ENCODE measurements at places on chromosomes 12 and 14. TPM values are rescaled to one million over a fixed set of nuclear protein-coding genes. Genes with fewer than 3 reads are reported as not detected.

The SLC7A8 gene
- 209 TPM for total RNA-seq

The MFAP5 gene
- total RNA-seq = 0.86 TPM

The COPZ1 gene
- 94.2 TPM for total RNA-seq

DNA sequence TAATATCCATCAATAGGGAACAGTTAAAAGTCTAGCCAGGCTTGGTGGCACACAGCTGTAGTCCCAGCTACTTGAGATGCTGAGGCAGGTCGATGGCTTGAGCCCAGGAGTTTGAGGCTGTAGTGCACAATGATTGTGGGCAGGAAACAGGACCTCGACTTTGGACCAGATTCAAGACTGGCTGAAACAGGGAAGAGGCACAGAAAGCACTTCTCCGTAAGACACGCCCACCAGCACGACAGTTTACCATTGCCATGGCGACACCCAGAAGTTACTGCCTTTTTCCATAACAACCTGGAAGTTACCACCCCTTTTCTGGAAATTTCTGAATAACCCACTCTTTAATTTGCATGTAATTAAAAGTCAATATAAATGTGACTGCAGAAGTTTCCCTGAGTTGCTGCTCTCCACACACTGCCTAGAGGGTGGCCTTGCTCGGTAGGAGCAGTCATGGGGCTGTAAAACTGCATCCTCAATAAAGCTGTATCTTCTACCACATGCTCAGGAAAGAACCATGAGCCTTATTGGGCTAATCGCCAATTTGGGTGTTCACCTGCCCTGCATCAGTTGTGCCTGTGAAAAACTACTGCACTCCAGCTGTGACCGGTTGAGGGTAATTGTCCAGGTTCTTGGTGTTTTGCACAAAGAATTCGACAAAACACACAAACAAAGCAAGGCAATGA is 4.6 kb upstream of the LRRC23 start:
- no peak overlapping the region for H3K4me3 ChIP-seq
- H3K36me3 ChIP-seq = no peaks in the 10 kb centered on the region
- peaks cover 5% of the 10 kb centered on the region for H3K4me1 ChIP-seq
- DNase-seq = no peak
- 0 out of 2 replicates have a peak overlapping the region, but pooled peaks have one; percentile 43 for H3K27ac ChIP-seq

- no peaks in the 10 kb centered on the region for H3K36me3 ChIP-seq
- peaks cover 8% of the 10 kb centered on the region for H3K4me1 ChIP-seq
- no peak for DNase-seq
Measured at GRCh38 chr12:82754856-82755255, 68.2 kb downstream of the TMTC2 start.

DNA sequence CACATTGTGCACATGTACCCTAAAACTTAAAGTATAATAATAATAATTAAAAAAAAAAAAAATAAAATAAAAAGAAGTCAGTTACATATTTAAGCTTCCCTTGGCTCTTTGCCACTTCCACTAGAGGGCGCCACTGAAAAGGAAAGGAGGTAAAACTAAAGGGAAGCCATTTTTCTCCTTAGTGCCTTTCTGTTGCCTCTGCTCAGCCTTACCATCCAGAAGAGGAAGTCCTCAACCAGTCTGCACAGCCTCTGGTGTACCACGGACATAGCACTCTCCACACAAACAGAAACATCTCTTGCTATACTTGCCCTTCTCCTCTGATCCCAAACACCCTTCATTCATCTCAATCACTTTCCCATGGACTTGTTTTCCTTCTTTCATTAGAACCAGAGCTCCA is 169.0 kb upstream of the EEA1 start:
- no peaks in the 10 kb centered on the region for H3K36me3 ChIP-seq
- H3K27me3 ChIP-seq = no peaks in the 10 kb centered on the region
- DNase-seq = peak; percentile 67
- H3K27ac ChIP-seq = no peak overlapping the region

DNA sequence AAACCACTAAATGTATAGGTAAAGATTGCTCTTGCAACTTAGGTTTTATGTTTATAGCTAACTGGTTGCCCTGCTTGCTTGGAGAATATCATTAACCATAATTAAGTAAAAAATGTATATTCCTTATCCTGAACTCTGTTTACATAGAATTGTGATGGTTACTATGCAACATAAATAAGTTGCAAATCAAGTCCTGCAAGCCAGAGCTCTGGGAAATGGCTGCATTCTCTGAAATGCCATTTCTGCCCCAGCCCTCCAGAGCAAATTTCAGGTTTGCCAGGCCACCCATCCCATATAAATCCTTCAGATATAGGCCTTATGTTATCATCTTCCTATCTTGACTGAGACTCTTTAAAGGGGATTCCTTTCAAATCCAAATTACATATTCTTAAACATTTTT is 118.4 kb upstream of the MYF6 start:
- no peaks in the 10 kb centered on the region for H3K27me3 ChIP-seq
- no peaks in the 10 kb centered on the region for H3K36me3 ChIP-seq
- no peak for DNase-seq
- H3K4me1 ChIP-seq = no peaks in the 10 kb centered on the region

GRCh38 chr12:58639318-58639934 is 280.9 kb downstream of the LRIG3 start:
- no peak overlapping the region for H3K4me3 ChIP-seq
- no peaks in the 10 kb centered on the region for H3K36me3 ChIP-seq
- H3K27ac ChIP-seq = no peak overlapping the region
- no peaks in the 10 kb centered on the region for H3K4me1 ChIP-seq
- no peaks in the 10 kb centered on the region for H3K27me3 ChIP-seq
